ENCODE measurements at places on chromosomes 1 and 21.

DNA sequence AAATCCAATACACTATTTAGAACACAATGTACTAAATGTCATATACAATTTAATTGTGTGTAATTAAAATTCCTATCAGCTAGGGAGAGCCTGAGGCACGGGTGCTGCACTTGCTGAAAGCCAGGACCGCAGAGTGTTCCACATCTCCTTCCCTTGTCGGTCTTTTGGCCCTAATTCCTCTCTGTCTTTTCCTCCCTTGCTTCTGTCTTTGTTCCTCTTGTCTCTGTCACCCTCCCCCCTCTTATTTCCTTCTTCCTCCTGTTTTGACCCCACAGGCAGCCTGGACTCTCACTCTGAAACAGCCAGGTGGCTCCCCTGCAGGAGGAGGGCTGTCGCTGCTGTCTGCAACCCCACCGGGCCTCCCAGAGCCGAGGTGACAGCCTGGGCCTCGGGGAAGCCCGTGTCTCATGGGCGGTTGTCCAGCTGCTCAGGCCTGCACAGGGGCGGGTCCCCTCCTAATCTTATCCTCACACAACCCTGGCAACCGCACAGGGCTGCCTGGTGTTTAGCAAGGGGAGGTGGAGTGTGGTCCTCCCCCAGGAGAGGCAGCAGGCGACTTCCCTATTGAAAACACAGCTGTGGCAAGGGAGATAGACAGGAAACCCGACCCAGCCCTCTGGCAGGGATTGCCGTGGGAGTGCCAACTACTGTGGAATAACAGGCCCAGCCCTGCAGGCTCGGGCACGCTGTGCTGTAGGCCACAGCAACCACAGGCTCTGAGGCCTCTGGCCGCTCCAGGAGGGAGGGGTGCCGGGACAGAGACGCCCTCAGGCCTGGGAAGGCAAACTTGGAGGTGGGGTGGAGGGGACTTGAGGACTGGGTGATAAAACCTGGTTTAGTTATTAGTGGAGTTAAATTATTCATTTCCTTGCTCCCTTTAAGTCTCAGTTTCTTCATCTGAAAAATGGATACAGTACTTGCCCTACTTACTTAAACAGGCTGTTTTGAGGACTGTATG is 68.8 kb upstream of the WDR26 start:
- DNase-seq = peak; percentile 95

DNA sequence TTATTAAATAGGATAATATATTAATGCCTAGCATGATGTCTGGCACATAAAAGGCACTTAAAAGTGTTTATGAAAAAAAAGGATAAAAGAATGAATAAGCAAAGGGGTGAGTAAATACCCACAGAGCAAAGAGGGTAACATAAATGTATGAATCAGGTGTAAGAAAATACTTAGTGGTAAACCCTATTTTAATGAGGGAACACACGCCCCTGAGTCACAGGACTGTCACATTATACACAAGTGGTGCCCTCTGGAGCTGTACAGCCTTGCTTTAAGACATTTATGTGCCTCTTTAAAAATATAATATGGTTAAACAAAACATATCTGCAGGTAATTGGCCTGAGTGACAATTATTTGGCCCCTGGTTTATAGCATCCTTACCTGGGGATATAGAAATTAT is 78.1 kb upstream of the PTBP2 start:
- DNase-seq = no peak

GRCh38 chr1:119485201-119485600 is 21.8 kb upstream of the HSD3B1 start:
- no peak for DNase-seq

GRCh38 chr1:35572296-35572695 is 818 bp upstream of the TFAP2E start:
- no peak for DNase-seq

- no peak for DNase-seq
These were observed 21.6 kb upstream of the GPR52 start for GRCh38 chr1:174426153-174426552.

- DNase-seq = no peak
These were observed 37.2 kb upstream of the CITED4 start for GRCh38 chr1:40899230-40899870.

DNA sequence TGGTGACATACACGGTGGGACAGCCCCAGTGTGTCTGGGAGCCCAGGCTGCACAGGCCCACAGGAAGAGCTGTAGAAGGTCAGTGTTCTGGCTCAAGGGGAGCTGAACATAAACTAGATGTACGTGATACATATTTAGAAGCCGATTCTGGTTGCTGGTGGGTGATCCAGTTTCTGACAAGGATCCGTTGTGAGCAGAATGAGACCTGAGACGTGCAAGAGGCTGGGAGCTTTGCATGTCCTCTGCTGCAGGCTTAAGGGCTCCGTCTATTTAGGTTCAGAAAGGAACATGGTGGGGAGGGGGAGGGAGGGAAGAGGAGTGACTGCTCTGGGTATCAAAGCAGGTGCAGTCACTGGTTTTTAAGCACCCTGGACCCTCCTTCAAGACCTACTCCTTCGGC is 18.6 kb downstream of the LRRC38 start:
- DNase-seq = no peak

DNA sequence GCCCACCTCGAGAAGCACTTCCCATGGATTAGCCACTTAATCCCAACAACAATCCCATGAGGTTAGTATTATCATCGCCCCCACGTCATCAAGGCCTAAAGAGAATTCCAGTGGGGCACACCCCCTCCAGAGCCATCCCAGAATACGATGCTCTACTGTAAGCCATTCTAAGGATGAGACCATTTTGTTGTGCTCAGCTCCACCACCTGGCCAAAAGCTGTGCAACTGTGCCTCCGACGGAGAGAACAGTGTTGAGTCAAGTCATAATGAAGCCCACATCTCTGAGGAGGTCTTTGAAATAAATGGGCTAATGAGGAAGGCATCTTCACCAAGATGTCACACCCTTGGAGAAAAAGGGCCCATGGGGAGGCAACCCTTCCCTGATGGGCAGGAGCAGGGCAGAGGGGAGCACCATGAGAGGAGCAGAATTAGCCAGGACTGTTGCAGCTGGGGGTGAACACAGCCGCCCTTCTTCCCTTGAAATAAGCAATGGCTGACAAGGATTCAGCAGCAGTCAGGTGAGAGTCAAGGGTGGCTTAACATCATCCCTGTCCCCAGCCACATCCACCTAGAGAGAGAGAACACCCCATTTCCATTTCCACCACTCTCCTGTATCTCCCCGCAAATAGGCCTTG is 14.6 kb downstream of the SYF2 start:
- no peak for DNase-seq

GRCh38 chr1:244557565-244557964 is 95.4 kb upstream of the DESI2 start:
- DNase-seq = no peak

GRCh38 chr1:203504400-203505250 is 10.7 kb downstream of the OPTC start:
- DNase-seq = peak; percentile 76

GRCh38 chr1:197920067-197920396 is 2.9 kb downstream of the LHX9 start:
- no peak for DNase-seq

DNA sequence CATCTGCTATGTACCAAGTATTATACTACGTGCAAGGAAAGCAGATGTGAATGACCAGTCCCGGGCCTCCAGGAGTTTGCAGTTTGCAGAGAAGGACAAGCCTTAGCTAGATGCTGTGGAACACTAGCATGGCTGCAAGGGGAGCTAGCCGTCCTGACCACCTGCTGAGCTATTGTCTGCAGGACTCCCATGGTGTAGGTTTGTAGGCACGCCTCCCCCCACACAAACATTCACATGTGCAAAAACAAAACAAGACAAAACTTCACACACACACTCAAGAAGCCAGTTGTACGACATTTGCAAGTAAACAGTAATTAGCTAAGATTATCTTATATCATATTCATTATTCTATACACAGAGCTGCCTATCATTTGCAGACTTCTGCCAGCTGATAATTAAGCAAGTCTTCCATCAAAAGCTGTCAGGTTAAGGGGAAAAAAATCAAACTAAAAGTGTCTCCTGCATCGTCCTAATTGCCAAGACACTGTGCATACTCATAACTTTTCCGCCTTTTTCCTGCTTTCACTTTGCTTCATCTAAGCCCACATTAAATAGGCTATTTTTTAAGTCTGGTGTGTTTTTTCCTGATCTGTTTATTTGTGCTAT is 10.7 kb upstream of the HNRNPU start:
- no peak for DNase-seq

DNA sequence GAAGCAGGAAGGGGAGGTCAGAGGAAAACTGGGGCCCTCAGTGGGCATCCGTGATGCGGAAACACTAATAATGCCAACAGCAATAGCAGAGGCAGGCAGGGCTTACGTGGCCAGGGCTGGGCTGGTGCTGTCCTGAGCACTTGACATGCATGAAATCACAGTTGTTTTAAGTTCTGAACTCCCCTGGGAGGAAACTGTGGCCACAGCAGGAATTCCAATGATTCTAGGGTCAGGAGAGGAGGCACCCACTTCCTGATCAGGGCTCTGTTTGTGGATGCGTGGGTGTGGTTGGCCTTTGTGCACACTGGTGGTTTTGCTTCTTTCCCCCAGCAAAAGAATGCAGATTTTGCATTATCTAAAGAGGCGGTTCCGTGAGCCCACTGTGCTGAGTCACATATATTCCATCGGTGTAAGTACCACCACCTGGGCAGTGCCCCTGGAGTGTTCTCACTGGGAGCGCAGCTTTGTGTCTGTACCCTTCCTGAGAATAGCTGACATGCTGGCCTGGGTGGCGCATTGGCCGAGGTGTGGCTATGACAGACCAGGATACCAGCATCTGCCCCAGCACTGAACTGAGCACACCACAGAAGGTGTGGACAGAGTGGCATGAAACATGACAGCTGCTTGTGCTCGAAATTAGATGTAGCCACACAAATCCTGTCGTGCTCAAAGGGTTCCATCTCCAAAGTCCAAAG is 71.0 kb downstream of the PDE9A start:
- peak; percentile 60 for DNase-seq

GRCh38 chr1:17297991-17298390 is 10.0 kb upstream of the PADI4 start:
- no peak for DNase-seq

DNA sequence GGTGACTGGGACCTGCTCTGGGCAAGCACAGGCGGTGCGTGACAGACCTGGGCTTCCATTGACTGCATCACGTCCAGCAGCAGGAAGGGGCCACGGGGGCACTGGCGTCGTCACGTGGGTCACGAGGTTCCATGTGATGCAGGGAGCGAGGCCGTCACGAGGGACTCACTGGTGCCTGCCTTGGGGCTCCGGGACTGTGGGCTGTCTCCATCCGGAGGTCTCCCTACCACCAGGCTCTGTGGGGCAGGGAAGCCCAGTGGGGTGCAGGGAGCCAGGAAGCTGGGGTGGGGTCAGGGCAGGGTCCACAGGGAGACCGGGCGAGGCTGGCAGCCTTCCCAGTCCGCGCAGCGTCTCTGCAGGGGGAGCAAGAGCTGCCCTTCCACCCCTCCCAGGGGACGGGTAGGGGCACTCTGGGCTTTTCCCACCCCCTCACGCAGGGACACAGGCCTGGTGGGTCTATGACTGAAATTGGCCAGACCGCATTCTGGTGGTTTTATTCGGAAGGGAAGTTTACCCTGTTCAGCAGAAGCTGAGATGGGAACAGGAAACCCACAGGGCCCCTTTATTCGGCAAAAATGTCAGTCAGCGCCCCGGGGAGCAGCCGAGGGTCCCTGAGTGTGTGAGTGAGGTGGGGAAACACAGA is 416 bp upstream of the TNFRSF14 start:
- peak; percentile 93 for DNase-seq

DNA sequence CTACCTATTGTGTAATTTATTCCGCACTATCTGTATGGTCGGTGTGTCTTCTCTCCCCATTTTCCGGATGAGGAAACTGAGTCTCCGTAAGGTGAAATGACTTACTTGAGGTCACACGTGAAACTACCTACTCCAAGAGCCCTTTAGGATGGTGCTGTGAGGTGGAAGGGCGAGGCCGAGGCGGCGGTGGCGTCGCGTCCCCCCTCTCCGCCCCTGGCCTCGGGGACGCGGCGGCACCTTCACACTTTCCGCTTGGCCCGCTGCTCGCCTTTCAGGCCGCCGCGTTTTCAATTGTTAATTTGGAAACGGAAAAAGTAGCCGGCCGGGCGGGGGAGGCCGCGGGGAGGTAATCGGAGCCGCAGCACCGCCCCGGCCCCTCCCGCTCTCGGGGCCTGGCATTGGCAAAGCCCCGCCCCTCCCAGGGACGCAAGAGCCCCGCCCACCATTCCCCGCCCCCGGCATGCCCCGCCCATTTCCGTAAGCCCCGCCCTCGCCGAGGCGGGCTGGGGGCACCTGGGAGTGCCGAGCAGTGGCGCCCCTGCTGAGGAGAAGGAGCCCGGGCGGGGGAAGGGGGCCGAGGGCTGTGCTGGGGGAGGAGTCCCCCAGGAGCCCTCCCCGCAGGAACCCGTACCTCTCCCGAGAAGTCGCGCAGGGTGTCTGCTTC is 18.6 kb downstream of the KCNQ4 start:
- peak; percentile 77 for DNase-seq

DNA sequence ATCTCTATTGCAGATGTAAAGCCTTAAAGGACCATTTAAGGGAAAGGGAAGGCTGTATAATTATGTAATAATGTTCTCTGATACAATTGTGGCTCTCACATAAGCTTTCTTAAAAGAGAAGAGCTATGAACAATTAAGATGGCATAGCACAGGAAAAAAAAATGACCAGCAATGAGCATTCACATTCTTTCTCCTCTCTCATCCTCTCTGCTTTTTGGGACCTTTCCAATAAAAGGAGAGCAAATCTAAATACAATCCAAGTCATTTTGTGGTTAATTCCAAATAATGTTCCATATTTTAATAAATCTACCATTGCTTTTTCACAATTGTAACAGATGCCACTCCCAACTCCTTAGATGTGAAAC is 23.5 kb downstream of the SMYD3 start:
- DNase-seq = no peak
